Activated CD4-positive, alpha-beta T cell treated with anti-CD3 and anti-CD28 coated beads for 24 hours (primary cell): ENCODE measurements at places on chromosomes 3 and 15.

- no peak for DNase-seq
Measured at GRCh38 chr15:56534728-56535127, 69.8 kb upstream of the MNS1 start.

GRCh38 chr3:188111002-188111584 lies 42.9 kb upstream of the LPP start:
- DNase-seq: no peak

DNA sequence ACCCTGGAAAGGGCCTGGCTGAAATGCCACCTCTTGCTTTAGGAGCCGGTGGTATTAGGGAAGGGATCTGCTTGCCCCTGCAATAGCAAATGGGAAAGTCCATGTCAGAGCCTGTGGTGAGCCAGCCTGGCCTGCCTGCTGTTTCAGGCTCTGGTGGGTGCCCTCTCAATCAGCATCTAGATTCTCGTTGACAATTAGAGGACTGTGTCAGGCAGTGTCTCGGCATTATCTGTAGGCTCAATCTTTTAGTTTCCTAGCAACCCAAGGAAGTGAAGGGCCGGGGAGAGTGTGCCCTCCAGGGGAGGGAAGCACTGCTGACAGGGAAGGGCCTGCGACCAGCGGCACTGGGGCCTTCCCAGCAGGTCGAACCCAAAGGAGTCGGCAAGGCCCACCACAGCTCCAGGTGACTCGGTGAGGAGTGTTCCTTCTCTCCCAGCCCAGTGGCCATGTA lies 42.1 kb downstream of the TLE3 start:
- no peak for DNase-seq

GRCh38 chr3:128001576-128001975 lies 50.7 kb upstream of the SEC61A1 start:
- DNase-seq: no peak

DNA sequence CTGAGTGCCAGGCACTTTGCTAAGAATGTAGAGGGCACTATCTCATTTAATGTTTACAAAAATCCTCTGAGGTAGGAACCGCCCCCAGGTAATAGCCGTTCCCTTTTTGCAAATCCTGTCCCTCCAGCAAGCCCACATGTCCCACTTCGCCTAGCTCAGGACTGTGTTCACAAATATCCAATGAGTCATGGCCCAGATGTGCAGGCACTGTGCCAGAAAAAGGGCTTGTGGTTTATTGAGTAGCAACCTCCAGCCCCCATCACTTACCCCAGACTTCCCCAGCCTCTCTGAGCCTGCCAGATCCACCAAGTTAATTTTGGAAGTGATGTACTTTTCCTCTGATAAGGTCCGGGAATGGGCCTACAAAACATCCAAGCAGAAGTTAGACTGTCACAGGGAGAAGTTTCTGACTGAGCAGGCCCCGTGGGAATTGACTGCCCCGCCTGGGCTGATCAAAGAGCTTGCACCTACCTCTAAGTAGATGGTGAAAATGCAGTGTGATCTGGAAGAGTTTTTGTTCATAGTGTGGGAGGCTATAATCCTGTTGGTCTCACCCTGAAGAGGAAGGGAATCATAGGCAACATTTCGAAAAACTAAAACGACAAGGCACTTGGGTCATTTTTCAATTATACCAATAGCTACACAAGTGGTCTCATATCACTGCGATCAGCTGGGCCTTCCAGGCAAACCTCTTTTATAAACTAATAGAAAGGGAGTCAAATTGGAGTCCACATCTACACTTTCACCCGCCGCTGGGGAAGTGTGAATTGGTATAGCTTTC lies 15.7 kb downstream of the KIF9 start:
- peak; percentile 20 for DNase-seq

- no peak for DNase-seq
Measured at GRCh38 chr3:113565555-113565954, 33.2 kb downstream of the SIDT1 start.

GRCh38 chr3:177111541-177111949 lies 85.7 kb downstream of the TBL1XR1 start:
- DNase-seq: no peak

- DNase-seq: no peak
Measured at GRCh38 chr3:189304465-189305351, 132.9 kb downstream of the TPRG1 start.

DNA sequence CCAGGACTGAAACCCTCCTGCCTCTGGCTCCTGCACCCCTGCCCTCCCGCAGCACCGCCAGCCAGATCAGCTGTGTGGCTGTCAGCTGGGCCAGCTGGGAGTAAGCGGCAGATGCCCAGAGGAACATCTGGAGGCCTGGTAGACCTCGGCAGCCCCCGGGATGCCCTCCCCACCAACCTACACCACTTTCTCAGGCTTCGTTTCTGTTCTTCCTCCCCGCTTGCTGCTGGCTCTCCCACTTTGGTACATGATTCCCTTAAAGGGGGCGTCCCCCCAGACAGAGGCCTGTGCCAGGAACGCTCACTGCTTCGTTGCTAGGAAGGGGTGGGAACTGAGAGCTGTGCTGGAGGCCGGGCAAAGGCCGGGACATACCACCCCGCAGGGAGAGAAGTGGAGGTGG lies 91.4 kb upstream of the RPL32 start:
- DNase-seq: no peak

DNA sequence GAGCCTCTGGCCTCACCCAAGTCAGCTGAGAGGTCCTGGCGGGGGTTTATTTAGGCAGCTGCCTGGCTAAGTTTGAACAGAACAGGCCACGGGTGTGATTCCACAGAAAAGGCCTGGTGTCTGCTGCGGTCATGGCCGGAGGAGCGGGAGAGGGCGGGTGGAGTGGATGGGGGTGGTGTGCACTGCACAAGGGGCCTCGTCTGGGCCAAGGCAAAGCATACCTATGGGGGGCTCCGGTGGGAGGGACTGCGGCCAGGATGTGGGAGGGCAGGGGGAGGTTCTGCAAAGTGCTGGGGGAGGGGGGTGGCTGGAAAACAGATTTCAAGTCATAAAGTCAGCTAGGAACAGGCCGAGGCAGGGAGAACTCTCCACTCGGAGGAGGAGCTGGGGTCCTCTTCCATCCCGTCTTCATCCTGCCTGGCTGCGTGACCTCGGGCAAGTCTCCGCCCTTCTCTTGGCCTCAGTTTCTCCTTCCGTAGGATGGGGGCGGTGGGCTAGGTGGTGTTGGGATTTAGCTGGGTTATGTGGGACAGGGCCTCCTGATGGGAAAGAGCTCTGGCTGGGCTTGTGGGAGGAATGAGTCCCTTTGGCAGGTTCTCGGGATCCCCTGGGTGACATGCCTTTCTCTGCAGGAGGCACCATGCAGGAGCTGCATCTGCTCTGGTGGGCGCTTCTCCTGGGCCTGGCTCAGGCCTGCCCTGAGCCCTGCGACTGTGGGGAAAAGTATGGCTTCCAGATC lies 878 bp downstream of the ISLR start:
- no peak for DNase-seq

- DNase-seq: no peak
Measured at GRCh38 chr15:62141643-62142588, 23.2 kb downstream of the C2CD4B start.

DNA sequence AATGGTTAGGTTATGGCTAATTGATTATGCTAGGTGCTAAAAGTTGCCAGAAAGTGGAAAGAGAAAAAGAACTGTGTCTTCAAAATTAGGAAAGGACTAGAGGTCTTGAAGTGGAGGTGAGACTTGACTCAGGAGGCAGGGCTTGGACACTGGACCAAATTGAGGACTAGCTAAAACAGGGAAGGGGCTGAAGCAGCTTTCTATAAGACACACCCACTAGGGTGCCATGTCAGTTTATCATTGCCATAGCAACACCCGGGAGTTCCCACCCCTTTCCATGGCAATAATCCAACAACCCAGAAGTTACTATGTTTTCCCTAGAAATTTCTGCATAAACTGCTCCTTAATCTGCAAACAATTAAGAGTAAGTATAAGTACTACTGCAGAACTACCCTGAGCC lies 42.9 kb upstream of the MITF start:
- DNase-seq: no peak

DNA sequence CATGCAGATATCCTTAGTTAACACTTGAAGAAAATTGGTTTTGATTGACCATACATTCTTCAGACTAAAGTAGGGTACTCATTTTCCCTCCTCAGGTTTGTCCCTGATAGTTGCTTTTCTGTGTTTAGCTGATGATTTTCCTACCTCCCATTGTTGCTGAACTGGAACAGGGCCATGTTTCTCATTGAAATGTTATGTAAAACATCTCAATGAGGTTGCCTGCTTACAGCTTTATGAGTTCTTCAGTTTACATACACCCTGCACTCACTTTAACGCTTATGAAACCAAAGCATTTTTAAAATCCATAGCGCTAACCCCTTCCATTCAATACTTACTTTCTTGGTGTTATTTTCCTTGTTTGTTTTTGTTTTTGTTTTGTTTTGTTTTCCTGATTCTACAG lies 61.9 kb downstream of the HMG20A start:
- no peak for DNase-seq

- no peak for DNase-seq
Measured at GRCh38 chr3:188769831-188770230, 401.9 kb upstream of the TPRG1 start.

GRCh38 chr3:84980011-84980410 lies 21.2 kb downstream of the CADM2 start:
- no peak for DNase-seq

GRCh38 chr3:112472691-112473090 lies 26.6 kb downstream of the BTLA start:
- no peak for DNase-seq

GRCh38 chr15:73295630-73296286 lies 73.0 kb downstream of the HCN4 start:
- DNase-seq: no peak

DNA sequence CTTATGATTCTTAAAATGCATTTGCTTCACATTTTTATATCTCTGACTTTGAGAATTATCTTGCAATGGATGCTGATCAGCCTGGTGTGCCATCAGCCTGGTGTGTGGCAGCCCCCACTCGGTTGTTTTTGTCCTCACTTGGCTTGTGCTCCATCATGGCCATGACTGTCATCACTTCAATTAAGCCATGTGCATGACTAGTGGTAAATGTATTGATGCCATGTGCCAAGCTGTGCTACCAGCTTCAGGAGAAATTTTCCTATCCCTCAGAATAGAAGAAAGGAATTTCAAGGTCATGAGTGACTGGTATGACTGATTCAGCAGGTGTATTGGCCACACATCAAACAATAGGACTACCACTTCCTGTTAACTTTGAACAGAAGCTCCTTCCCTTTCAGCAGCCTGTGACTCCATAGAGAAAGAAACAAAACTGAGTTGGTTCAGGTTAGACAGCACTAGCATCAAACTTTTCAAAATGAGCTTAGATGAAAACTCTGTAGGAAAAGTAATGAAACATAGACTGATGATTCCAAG lies 251.7 kb downstream of the GRM7 start:
- no peak for DNase-seq

DNA sequence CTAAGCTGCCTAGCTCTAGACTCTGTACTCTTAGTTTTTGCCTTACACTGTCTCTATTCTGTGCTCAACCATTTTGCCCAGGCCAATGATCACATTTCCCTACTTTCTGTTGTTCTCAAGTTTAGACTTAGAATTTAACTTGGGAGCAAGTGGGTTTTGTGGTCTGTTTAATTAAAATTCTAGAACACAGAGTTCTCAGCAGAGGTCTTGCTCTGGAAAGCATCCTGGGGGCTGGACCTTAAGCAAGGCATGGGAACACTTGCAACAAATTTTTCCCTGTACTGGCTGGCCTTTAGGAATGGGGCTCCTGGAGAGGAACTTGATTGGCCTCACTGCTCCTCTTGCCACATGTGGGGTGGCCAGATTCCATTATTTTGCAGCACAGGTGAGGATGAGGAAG lies 236.3 kb upstream of the LRTM1 start:
- DNase-seq: no peak

DNA sequence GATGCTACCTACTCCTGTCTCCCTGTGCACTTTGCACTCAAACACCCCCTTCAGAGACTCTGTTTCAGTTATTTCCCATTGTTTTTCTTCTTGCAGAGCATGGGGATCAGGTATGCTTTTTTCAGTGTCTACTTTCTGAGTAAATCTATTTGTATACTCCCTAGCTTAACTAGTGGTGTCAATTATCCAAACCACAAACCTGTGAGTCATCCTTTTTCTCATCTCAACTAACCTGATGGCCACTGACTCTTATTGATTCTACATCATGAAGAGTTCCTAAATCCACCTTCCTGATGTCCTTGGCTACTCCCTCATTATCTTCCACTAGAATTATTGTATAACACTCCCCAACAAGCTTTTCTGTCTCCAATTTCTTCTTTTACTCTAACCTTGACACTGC lies 68.0 kb downstream of the DIPK2A start:
- no peak for DNase-seq

GRCh38 chr15:63020128-63020527 lies 22.4 kb upstream of the TPM1 start:
- no peak for DNase-seq

GRCh38 chr3:112858410-112859069 lies 11.9 kb upstream of the CD200R1L start:
- DNase-seq: no peak

DNA sequence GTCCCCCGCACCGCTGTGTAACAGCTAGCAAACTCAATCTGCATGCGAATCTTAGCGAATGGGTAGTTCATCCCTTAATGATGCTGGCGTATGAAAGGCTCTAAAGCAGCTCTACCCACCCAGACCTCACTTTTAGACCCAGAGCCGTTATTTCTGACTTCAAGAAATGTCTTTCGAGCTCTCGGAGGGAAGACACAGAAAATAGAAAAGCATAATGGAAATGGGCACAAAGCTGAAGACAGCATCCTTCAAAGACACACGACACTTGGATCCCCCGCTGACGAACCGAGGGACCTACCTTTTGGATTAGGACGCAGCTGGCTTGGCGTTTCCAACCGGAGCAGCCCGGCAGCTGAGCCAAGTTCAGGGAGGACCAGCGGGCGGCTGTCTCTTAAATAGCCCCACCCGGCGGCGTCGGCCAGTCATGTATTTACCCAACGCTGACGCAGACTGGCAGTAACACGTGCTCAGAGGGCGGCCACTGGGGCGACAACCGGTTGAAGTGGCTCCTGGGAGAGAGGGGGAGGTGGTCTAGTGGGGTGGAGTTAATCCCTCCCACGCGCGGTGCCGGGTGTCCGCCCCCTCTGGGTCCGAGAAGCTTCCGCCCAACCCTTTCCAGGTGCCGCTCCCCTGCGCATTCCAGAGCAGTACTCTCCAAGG lies 1.5 kb downstream of the CCK start:
- no peak for DNase-seq

DNA sequence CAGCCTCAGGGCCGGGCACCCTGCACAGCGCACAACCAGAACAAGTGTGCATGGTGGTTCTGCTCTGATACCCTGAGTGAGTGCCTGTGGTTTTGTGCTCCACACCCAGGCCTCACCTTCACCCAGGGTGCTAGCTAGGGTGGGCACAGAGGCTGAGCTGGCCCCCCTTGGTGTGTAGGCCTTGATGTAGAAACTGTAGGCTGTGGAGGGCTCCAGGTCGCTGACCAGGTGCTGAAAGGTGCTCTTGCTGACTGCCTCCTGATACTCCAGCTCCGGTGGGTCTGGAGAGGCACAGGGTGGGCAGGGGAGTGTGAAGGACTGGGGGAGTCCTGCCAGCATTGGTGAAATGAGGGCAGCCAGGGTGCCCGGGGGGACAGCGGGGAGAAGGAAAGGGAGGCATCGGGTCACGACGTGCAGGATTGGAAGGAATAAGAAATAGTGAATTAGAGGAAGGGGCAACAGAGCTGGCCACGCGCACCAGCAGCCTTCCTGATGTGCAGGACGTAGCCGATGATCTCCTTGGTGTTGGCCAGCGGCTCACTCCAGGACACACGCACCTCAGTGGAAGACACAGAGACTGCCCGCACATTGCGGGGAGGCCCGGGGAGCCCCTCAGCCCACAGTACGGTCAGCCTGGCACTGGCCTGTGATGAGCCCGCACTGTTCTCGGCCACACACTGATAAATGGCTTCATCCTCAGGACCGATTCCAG lies 26.6 kb downstream of the RNU5B-1 start:
- no peak for DNase-seq
